ENCODE measurements at places on chromosomes 11 and 22.

DNA sequence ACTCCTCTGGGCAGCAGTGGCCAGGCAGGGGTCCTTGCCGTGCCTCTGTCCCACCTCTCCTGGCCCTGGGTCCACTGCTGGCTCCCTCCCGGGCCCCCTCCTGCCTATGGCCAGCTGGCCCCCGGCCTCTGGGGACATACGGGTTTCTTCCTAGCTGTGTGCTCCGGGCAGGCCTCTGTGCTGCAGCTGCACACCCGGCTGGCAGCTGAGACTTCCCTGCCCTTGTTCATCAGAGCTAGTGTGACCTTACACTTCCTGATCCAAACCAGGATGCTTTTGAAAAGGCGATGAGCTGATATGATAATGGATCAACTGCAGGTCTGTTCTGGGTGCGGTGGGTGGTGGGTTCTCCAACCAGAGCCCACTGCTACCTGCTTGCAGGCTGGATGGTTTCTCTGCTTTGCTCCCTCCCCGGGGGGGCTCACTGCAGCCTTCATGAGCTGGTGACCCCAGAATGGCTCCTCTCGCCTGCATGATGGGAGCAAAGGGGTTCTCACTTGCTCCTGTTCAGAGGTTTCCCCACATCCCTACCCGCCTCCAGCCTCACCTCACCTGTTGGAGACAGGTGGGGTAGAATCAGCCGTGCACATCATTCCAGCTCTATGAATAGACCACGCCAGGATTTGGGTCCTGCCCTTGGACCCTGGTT is 13.3 kb downstream of the B3GAT1 start:
- DNase-seq, result no peak

DNA sequence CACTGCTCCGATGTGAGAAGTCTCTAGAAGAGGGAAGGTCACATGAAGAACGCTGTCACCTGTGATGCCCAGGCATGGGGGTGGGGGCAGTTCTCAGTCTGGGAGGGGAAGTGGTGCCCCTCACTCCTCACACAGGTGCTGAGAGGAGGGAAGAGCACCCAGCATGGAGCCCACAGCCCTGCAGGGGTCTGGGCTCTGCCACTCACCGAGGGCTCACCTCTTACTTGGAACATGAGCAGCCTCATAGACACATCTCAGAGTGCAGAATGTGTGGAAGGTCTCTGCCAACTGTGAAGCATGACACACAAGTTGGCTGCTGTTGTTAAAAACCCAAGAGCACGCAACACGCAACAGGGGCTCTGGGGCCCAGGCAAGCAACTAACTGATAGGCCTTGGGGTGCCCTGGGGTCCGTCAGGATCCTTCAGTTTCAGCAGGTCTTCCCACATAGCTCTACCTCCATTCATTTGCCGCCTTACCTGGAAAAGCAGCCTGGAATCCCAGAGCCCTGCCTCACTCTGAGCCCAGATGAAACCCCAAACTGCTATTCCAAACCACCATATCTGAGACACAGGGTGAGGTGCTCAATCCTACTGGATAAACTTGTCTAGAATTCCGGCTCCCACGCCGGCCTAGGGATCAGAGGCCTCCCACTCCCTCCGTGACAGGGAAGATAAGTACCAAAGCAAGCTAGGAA is 17.5 kb upstream of the TMPRSS4 start:
- DNase-seq, result no peak

DNA sequence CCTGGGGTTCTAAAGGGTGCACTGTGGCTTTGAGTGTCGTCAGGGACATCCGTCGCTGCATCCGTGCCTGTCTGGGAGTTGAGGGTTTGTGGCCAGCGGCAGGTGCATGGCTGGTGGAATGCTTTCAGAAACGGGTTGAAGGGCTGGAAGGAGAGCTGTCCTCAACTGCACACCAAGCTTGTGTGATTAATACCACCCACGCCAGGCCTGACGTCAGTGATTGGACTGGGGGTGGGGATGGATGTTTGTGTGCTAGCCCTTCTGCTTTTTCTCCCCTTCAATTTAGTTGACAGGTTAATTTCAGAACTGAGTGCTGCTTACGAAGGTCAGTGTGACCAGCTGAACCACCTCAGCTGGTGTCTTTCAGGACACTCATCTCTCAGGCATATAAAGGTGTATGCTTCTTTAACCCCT is 3.2 kb upstream of the GAB2 start:
- peak; percentile 25 for DNase-seq

DNA sequence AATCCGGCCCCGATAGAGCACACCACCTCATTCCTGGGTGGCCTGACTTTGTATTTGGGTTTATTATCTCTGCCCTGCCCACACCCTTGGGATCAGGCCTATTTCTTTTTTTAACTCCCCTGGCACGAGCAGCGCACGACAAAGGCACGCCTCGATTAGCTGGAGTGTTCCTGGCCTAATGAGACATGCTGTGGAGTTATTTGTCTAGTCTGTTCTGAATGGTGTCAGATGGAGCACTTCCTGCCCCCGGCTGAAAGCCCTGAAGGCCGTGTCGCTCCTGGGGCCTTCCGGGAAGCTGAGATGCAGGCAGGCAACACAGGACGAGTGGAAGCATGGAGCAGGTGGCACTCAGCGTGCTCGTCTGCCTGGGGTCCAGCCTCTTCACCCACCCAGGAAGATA is 47.1 kb downstream of the LARGE1 start:
- no peak for DNase-seq

GRCh38 chr11:28393348-28393747 is 285.2 kb downstream of the METTL15 start:
- no peak for DNase-seq

- no peak for DNase-seq
These were observed 46.7 kb upstream of the PARVG start for GRCh38 chr22:44133901-44134571.

DNA sequence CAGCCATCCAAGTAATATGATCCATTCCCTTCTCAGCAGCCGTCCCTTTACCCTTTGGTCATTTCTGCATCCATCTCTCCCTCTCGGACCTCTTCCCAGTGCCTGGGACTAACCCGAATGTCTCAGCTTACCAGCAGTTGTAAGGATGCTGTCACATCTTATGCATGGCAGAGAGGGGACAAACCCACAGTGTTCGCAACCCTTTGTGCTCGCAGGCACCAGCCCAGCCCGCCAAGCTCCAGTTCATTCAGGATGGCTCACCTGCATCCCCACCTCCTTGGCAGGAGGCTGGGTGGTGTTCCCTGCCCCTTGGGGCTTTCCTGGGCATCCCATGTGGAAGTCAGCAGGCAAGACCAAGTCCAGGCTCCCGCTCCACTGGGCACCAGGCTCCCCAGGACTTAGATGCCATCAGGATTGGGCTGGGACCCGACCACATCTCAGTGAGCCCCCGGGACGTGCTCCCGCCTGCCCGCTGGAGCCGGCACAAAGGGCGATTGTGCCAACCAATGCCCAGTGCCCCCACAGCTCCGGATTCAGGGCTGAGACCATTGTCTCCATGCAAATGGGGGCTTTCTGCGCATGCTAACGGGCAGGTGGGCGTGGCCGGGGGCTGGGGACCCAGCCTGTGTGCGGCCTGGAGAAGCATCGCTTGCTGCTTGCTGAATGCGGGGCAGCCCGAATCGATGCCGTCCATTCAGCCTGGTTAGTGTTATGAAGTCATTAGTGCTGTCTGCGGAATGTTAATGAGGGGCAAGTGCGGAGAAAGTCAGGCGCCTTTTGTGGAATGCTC is 108.6 kb downstream of the KCNQ1OT1 start:
- DNase-seq, result no peak

DNA sequence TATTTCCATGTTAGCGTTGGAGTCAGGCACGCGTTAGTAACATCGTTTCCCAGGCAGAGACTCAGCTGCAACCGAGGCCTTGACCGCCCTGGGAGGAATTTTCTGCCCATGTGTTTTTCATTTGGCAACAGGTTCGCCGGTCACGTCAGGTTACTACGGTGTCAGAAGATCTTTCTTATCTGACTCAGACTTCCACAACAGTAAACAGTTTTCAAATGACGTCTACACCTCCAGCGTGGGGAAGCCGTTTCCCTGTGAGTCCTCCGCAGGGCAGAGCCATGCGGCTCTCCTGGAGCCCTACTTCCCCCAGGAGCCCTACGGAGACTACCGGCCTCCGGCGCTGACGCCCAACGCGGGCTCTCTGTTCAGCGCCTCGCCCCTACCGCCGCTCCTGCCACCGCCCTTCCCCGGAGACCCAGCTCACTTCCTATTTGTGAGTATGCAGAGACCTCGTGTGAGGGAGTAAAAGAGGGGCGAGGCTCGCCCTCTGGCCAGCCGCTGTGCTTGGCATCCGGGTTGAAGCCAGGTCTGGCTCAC is 14.3 kb upstream of the POU2AF3 start:
- DNase-seq, result no peak

GRCh38 chr11:128157423-128158298 is 429.7 kb downstream of the ETS1 start:
- no peak for DNase-seq

DNA sequence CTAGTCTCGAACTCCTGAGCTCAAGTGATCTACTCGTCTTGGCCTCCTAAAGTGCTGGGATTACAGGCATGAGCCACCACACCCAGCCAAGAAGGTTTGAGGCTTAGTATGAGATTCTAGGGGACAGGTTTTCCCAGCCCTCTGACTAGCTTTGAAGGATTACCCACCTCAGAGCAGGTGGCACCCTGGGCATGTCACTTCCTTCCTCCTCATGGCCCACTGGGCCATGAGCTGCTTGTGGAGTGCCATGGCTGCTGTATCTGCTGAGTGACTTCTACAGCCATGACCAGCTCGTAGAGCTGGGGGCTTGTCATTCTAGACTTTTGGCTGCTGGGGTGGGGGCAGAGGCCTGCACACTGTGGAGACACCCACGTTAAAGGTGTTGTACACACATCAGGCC is 25.1 kb downstream of the TOM1 start:
- DNase-seq, result no peak

DNA sequence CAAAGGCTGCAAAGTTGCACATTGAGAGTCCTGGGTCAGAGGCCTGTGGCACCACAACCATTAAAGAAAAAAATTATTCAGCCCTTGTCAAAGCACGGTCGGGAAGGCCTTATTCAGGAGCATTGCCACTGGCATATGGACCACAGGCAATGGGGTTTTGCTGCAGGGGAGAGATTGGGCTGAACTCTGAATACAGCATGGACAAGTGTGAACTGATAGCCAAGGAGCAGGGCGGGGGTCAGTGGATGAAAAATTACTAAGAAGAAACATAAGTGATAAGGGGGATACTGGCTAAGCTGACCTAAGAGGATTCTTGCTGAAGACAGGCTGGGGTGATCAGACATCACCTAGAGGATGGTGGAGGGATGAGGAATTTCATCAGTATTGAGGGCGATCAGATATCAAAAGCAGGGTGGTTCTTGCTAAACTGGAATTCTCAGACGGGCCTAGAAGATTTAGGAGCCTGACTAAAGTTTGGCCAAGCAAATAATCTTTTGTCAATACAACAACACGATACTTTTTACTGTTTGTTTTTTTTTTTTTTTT is 3.3 kb upstream of the DGCR8 start:
- no peak for DNase-seq

DNA sequence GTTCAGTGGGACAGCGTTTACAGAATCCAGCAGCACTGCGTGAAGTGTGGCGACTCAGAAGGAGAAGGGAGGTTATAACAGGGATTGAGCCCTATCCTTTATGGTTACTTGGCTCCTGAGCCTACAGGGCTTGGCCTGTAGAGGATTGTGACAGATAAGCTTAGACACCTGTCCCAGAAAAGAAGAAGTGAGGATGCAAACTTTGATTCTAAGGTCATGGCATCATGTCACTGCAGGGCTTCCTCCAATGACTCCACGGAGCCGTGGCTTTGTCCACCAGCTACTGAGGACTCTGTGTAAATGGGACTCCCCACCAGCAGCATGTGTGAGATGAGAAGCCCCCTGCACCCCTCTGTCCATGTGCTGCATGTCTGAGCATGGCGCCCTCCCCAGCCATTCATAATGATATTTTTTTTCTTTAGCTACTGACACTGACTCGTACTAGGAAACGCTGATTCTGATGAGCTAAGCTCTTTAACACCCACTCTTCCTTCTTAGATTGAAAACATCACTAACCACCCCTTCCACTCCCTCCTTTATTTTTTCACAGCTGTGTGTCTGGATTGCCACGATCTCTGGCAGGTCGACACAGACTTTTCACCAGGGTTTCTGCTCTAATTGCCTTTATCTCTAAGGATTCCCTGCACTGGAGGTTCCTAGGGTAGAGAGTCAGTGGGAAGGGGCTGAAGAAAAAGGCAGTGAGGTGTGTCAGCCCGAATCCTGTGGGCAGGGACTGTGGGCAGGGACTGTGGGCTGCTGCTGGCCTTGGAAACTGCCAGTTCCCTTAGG is 65.5 kb upstream of the TTC12 start:
- DNase-seq, result no peak

- DNase-seq, result no peak
These were observed 118.0 kb downstream of the RASSF10 start for GRCh38 chr11:13127161-13127560.

- no peak for DNase-seq
These were observed 253.0 kb upstream of the CCDC179 start for GRCh38 chr11:23112987-23113886.

DNA sequence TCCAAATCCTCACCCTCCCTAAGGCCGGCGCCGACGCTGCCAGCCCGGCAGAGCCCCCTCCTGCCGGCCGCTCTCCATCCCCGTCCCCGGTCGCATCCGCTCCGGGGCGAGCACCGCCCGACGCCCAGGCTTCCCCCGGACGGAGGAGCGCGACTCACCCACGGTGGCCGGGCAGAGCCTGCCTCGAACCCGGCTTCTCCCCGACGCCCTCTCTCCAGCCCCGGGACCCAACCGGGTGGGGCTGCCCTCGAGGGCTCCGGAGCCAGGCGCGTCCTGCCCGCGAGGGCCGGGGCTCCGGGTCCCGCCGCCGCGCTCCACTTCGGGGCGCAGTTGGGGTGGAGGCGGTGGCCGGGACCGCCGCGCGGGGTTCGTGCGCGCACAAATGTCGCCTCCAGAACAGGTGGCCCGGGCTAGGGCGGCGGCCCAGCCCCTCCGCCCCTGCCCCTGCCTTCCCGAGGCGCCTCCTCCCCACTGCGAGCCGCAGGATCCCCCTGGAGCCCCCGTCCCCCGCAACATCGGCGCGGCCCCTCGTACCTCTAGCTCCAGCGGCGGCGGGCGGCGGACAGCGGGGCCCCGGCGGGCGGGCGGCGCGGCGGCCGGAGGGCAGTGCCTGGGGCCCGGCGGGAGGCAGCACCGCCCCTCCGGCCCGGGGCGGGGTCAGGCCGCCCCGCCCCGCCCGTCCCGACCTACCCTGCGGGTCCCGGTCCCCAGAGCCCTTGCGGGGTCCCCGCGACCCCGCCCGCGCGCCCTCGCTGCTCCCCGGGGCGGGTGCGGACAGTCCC is at the start of gene A4GALT:
Gene A4GALT, minus strand, starts transcription at position 608 of the 782 bp plus-strand sequence. CDS start 26,919 bp downstream, outside the sequence.
- DNase-seq, result no peak

- no peak for DNase-seq
These were observed 338.4 kb downstream of the MN1 start for GRCh38 chr22:27463121-27463660.

DNA sequence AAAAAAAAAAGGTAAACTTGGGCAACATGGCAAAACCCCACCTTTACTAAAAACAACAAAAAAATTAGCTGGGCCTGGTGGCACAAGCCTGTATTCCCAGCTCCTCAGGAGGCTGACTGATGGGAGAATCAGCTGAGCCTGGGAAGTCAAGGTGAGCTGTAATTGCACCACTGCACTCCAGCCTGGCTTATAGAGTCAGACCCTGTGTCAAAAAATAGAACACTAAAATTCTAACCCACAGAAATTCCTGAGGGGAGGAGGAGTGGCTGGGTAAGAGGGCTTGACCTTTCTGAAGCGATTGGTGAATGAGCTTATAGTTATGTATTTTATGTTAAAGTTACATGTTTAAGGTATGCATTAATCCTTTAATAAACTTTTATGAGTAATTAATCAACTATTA is 53.3 kb downstream of the FAT3 start:
- DNase-seq, result no peak
